ENCODE measurements at places on chromosomes 4 and X.

- DNase-seq, result no peak
These were observed 56.4 kb upstream of the HHIP start for GRCh38 chr4:144589512-144589911.

DNA sequence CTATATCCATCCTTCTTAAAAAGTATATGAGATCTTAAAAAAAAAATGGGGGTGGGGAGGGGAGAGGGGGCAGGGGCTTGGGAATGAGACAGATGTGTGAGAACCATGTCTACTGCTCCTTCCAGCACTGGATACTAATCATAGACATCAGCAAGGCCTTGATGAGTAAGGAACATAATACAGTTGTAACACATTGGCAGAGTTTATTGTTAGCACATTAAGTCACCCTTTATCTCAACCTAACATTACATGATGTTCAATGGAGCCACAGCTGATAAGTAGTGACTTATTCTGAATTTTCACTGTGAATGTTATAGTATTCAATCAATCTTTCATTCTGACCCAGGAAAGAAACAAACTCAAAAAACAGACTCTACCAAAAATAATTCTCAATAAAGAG is 47.3 kb upstream of the KCNE5 start:
- DNase-seq, result no peak

DNA sequence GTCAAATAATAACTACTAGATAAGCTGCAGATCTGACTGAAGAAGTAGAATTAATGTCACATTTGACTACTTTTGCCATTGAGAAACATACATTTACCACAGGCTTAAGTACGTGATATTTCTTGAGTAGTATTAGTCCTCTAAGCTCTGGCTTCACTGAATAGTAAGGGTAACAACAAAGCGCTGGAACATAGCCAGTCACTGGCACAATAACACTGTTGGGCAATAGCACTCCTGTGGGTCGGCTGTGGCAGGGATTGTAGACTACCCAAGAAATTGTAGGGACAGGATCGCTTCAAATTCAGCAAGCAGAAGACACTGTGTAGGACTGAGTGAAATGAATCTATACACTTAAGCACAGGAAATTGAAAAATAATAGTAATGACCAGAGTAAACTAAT is 27.1 kb upstream of the IL15 start:
- DNase-seq, result no peak

GRCh38 chrX:56113785-56114436 is 118.2 kb upstream of the KLF8 start:
- no peak for DNase-seq

DNA sequence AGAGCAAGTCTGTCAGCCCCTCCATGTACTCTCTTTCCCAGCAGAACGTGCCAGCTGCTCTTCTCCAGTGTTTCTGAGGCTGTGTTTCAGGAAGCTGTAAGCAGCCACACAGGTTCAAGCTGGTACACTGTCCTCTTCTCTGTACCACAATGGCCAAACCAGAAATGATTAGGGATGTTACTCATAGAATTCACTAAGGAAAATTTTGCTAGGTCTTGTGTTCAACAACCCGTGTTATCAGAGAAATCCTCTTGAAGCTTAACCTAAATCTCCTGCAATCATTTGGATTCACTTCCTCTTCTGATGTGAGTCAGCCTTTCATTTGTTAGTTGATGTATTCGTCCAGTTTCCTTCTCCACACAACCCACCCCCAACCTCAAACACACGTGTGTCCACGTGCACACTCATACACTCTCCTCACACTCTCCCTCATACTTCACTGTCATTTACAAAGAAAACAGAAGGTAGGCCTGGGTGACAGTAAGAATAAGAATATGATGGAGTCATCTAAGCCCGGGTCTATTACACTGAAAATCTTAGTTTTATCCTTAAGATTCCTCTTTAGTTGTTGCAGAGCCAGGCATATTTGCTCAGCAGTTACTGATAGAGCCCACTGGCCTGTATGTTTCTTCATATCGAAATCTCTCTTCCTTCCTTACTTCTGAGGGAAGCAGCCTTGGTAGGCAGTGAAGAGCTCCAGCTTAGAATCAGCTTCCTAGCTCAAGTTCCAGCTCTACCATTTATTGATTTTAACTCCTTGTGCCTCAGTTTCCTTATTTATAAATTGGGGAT is 63.4 kb downstream of the DCUN1D4 start:
- DNase-seq, result no peak

- no peak for DNase-seq
These were observed 209.5 kb upstream of the AR start for GRCh38 chrX:67334323-67334722.

DNA sequence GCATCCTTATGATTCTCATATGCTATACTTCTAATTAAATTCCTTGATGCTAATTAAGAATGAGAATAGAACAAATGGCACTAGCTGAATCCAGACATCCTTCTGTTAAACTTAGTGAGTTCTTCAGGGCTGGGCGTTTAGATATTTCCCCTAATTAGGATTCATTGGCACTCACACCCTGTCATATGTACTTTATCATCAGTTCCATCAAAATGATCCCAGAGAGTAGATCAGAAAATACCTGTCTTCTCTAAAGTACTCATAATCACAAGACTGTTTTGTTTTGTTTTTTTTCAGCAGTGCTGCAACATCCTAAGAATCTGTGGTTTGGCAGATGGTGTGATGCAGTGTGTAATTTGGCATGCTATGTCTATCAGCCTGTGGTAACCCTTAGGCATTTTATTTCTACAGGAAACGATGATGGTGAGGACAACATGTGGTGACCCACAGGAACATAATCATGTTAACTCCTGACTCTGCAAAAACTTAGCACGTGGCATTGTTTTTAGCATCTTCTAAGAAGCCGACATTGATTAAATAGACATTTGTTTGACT is 2528.4 kb downstream of the ARAP2 start:
- no peak for DNase-seq

DNA sequence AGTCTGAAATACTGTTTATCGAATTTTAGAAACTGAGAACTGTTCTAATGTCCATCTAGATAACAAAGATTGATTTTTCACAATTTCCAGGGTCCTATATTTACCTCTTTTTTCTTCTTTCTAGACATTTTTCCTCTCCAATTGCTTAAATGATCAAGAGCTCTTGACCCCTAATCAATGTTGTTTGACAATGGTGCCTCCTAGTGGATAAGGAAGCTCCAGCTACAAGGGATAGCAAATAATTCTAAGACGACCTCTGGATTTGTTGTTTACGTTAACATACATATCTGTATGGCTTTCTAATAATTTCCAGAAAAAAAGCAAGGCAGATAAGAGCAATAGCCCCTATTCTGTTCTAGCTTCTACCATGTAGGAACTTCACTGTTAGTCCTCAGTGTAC is 35.8 kb downstream of the GPR82 start:
- no peak for DNase-seq

- DNase-seq, result no peak
These were observed 28.4 kb downstream of the ALPK1 start for GRCh38 chr4:112325530-112325929.

DNA sequence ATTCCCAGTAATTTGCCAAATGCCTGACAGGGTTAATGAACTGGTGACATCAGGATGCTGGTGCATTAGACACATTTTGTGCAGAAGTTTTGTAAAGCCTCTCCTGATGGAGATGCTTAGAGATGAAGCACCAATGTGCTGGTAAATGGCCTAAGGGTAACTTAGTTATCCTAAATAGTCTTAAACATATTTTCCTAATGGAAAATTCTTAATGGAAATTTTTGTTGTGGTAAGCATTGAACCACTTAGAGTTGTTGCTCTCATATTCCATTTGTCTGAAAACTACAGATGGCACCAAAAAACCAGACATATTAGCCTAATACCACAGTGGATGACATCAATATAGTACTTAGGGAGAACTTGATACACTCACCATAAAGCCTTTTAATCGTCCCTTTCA is 154.5 kb upstream of the ANK2 start:
- no peak for DNase-seq

DNA sequence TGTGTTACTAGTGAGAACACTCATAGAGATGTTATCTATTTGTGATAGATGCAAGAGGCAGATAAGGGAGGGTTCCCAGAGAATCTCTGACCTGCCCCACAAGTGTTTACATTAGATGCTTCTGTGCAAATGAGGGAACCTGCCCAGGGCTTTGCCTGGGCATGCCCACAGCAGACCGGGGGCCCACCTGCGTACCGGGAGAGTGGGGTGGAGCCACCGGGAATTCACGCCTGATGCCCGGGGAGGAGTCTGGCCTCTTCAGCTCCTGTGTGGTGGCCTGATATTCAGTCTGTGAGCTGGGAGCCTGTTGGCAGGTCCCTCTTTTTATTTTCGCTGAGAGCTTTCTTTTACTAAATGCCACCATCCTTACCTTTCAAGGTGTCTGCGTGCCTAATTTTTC is 155.7 kb downstream of the SNCA start:
- DNase-seq, result no peak

DNA sequence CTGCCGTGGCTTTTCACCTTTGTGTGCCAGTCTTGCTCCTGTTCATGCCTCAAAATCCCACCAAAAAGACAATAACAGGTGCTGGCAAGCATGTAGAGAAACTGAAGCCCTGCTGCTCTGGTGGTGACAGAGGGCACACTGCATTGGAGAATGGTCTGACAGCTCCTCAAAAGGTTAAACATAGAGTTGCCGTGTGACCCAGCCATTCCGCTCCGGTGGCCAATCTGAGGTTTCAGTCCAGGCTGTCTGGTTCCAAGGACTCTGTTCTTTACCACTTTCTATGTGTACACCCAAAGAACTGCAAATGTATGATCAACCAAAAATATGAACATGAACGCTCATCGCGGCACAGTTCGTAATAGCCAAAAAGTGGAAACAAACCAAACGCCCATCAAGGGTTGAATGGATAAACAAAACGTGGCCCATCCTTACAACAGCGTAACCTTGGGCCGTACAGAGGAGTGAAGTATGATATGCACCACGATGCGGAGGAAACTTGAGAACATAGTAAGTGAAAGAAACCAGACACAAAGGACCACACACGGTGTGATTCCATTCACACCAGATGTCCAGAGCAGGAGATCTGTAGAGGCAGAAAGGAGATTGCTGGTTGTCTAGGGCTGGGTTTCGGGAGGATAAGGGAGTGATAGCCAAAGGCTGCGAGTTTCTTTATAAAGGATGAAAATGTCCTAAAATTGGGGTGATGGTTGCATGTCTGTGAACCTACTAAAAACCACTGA is 33.6 kb upstream of the WFS1 start:
- DNase-seq, result no peak

DNA sequence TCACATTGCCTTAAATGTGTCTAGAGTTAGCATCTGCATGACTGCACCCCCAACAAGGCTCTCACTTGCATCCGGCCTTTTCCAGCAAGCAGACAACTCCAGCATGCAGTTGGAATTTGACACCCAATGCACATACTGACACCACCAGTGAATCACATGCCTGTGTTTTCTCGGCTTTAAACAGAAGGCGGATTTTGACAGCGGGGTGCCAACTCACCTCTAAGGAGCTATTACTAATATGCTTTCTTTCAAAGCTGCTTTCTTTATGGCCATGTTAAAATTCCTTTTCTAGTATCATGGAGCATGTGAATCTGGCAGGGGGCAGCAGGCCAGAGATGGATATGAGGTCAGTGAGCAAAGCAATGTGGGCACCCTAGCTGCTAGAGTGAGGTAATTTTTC is 78.0 kb upstream of the CLNK start:
- no peak for DNase-seq

DNA sequence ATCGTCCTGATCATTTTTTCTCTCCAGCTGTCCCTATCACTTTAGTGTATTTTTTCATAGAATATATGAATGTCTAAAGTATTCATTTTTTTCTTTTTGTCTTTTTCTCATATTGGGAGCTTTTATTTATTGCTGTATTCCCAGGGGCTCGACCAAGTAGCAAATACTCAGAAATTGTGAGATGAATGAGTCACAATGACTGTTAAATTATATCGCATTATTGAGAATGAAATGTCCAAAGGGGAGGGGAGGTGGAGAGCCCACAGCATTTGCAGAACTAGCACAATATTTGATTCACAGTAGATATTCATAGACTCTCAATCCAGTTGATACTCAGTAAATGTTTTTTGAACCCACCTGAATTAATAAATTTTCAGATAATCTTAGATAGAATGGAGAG is 543.6 kb upstream of the FAM241A start:
- no peak for DNase-seq

- no peak for DNase-seq
These were observed 277.0 kb upstream of the INTU start for GRCh38 chr4:127355743-127356142.

- no peak for DNase-seq
These were observed 59.2 kb upstream of the PARM1 start for GRCh38 chr4:74873545-74874301.

GRCh38 chr4:129336457-129337227 is 240.7 kb downstream of the C4orf33 start:
- DNase-seq, result no peak

GRCh38 chr4:140344621-140345020 is 28.8 kb upstream of the SCOC start:
- no peak for DNase-seq

GRCh38 chrX:56564164-56564885 is 898 bp downstream of the UBQLN2 start:
- DNase-seq, result no peak
